ENCODE measurements at places on chromosomes 5 and 9.

- DNase-seq, result no peak
Observed at GRCh38 chr5:3320317-3320875, 275.2 kb upstream of the IRX1 start.

- no peak for DNase-seq
Observed at GRCh38 chr9:97645720-97646119, 12.1 kb downstream of the NCBP1 start.

DNA sequence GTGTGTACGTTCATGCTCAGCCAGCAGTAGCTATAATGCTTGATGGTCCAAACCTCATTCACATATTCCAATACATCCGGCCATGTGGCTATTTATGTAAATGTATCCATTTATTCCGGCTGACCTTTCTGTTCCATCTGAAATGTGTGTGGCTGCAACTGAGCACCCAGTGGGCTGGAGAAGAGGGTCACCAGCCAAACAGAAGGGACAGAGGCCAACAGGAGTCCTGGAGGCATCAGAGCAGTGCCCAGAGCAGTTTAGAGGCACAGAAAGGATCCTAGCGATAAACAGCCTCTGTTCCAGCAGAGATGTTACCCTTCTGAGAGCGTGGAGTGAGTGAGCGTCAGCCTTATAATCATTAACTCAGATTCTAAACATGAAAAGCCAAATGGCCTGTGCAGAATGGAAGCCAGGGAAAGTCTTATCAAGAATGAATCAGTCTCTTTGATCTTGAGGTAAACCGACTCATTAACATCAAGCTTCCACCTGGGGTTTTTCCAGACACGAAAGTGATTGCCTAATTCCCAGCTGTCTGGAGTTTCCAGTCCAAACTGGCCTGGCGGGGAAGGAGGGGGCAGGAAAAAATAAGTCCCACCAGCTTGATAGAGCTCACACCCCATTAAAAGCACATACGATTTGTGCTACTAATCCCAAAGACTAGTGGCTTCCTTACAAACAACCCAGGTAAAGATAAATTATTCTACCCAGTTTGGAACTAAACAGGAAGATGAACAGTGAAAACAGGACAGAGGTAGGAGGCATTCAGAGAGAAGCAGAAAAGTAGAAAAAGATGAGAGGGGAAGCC is 55.7 kb downstream of the SUSD1 start:
- DNase-seq, result no peak

GRCh38 chr5:41181691-41182564 is 31.4 kb downstream of the C6 start:
- DNase-seq, result no peak

DNA sequence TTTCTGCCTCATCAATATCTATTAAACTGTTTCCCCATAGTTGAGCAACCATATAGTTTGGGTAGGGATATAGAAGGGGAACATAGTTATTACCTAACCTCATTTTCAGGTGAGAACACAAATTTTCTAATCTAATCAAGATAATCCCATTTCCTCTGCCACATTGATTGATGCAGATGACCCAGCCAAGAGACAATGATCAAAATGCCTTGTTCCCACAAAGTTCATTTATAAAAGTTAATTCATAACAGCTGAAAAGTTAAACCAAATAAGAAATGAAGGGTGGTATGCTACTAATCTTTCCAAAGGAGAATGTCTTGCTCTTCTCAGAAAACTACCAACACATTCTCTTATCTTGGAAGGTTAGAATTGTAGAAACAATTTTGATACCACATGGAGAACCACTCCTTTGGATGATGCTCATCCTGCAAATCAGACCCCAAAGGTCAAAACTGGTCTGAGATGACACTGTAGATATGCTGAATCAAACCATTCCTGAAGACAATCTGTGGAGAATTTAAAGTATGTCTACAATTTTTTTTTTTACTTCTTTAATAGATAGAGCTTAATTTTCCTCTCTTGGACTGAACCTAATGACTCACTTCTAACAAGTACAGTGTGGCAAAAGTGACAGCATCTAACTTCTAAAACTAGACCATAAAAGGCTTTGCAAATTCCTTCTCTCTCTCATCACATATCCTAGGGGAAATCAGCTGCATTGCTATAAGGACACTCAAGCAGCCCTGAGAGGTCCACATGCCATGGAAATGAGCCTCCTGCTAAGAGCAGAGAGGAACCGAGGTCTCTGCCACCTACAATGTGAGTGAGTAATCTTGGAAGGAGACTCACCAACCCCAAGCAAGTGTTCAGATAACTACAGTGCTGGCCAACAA is 586.7 kb upstream of the TUSC1 start:
- no peak for DNase-seq

DNA sequence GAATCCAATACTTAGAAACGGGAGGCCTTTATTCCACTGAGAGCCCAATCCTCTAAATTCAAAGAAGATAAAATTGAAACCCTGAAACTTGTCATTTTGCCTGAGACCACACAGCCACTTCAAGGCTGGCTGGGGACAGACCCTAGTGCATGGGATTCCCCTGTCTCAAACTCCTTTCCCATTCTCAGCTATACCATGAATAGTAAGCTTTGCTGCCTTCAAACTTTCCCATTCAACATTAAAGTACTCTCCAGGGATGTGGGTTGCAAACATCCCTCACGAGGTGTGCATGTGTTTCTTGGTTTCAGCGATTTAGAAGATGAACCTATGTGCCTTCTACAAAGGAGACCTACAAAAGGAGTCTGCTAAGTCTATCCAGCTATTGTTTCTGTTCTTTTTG is 64.6 kb downstream of the GABRB2 start:
- DNase-seq, result no peak

GRCh38 chr9:96175001-96175400 is 127.0 kb downstream of the HSD17B3 start:
- DNase-seq, result no peak

DNA sequence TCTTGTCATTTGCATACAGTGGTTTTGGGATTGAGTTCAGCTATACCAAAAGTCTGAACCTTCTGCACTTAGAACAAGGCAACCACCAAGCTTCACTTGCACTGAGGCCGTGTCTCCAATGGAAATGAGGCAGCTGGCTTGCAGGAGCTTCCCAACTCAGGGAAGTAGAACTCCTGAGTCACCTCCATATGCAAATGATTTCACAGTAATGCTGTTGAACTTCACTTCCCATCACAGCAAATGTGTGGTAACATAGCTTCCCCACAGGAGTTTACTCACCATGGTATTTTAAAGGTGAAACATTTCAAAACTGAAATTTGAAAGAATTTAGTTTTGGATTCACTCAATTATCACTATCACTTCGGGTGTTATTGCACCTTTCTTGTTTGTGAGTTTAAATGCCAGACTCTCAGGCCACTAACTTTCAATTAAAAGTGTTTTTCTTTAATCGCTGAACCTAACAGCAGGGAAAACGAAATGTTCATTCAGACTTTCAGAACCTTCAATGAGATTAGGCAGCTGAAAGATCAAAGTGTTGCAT is 9.0 kb downstream of the CD274 start:
- no peak for DNase-seq

DNA sequence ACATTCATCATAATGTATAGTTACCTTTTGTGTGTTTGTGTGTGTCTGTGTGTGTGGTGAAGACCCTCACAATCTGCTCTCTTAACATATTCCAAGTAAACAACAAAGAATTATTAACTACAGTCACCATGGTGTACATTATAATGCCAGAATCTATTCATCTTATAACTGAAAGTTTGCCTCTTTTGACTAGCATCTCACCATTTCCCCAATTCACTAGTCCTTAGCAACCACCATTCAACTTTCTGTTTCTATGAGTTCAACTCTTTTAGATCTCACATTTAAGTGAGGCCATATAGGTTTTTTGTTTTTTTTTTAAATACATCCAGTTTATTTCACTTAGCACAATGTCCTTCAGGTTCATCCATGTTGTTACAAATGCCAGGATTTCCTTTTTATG is 83.6 kb downstream of the SMC2 start:
- DNase-seq, result no peak

- DNase-seq, result no peak
Observed at GRCh38 chr5:133947431-133947841, 21.0 kb downstream of the C5orf15 start.

GRCh38 chr9:18393340-18394130 is 80.4 kb upstream of the ADAMTSL1 start:
- DNase-seq, result peak; percentile 0

DNA sequence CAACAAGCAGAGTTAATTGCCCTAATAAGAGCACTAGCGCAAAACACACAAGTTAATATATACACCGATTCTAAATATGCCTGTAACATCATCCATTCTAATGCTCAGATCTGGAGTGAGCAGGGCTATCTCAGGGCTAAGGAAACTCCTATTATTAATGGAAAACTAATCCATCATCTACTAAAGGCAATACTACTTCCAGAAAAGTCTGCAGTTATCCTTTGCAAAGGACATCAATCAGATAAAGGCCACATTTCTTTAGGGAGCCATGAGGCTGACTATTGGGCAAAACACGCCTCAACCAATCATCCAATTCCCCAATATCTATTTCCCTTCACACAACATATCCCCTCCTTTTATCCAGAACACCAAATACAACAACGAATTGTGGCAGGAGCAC is 1032.3 kb upstream of the NUDT12 start:
- no peak for DNase-seq

DNA sequence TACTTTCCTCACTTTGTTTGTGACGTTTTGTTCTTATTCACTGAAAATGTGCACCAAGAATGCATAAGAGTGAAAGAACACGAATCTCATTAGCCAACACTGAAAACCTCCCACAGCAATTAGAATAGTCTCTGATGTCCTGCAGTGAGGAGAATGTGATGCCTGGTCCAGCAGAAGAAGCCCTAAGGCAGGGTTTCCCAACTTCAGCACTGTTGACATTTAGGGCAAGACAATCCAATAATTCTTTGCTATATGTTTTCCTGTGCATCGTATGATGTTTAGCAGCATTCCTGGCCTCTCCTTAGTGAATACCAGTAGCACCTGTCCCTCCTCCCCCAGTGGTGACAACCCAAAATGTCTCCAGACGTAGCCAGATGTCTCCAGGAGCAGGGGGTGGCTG is 14.8 kb downstream of the MVB12B start:
- no peak for DNase-seq

DNA sequence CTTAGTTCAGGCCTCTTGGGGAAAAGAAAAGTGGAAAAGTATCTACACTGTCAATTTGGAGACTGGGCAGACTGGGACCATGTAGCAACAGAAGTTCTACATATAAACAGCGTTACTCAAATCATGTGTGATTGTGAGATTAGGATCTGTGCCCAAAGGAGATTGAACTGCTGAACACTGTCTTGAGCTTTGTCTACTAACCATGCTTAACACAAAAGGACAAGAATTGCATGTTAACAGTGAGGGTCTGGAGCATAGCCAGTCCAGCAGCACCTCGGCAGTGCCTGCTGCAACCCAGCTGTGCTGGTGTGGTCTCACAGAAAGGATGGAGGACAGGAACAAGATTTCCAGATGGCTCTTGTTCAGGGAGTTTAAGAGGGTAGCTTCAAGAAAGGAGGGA is 5.7 kb downstream of the PAM start:
- DNase-seq, result no peak

DNA sequence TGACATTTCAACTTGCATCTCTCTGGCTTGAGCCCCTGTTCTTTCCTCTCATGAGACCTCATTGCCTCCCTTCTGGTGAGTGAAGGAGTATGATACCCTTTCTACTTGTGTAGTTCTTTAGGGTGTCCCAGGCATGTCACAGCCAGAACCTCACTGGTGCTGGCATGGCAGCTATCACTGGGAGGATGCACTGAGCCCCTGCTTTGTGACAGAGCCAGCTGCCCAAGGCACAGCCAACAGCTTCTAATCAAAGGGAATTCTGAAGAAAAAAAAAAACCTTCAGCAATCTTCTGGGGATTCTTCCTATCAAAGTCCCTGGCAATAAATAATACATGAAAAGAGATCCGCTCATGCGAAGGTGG is 652.6 kb upstream of the KLF4 start:
- no peak for DNase-seq

- no peak for DNase-seq
Observed at GRCh38 chr5:66323529-66323895, 179.4 kb downstream of the SREK1 start.

DNA sequence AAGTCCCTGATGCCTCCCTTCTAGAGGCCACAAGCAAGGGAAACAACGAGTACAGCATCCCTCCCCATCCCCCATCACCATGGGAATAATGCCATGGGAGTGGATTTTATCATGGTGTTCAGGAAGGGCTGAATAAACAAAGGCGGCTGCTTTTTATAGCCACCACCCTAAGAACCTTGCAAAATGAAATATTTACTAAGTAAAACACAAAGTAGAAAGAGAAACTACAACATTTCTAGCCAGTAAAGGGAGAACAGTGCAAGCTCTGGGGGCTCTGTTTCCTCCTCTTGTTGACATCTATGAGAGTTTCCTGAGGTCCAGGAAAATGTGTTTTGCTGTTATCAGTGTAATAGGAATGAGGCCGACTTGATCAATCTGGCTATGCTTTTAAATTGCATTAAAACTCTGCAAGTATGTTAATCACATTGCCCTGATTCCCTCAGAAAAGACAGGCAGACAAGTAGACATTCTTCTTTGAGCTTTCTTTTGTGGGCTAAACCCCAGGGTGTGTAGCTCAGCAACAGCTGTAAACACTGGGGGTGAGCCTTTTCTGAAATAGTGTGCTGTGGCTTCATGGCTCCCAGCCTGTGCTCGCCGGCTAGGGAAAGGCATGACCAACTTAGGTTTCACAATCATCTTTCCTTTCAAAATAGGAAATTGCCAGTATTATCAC is 31.1 kb downstream of the SV2C start:
- no peak for DNase-seq

- no peak for DNase-seq
Observed at GRCh38 chr5:30638899-30639298, 554.6 kb upstream of the CDH6 start.

- peak; percentile 8 for DNase-seq
Observed at GRCh38 chr5:143396353-143396940, 7.0 kb downstream of the NR3C1 start.

DNA sequence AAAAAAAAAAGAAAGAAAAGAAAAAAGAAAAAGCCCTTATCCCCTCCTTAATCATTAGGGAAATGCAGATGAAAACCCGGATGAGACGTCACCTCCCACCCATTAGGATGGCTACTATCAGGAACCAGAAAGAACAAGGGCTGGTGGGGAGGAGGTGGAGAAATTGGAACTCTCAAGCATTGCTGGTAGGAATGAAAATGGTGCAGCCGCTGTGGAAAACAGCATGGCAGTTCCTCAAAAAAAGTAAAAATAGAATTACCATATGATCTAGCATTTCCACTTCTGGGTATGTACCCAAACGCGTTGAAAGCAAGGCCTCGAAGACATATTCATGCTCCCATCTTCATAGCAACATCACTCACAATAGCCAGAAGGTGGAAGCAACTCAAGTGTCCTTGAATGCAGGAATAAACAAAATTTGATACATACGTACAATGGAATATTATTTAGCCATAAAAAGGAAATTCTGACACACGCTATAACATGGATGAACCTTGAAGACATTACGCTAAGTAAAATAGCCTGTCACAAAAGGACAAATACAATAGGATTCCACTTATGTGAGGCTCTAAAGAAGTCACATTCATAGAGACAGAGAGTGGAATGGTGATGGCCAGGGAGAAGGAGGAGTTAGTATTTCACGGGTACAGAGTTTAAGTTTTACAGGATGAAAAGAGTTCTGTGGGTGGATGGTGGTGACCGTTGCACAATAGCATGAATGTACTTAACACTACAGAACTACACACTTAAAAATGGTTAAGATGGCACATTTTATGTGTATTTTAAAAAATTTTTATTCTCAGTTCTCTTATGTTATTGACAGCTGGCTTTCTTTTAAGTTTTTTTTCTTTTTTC is 166.8 kb upstream of the IER5L start:
- DNase-seq, result peak; percentile 7

GRCh38 chr5:157390551-157391297 is 69.3 kb upstream of the NIPAL4 start:
- DNase-seq, result no peak

All from Kasumi-1 (cell line).